ENCODE measurements at places on chromosomes 7 and 10.

- DNase-seq: no peak
These were observed 30.3 kb upstream of the KBTBD2 start for GRCh38 chr7:32921896-32922295.

DNA sequence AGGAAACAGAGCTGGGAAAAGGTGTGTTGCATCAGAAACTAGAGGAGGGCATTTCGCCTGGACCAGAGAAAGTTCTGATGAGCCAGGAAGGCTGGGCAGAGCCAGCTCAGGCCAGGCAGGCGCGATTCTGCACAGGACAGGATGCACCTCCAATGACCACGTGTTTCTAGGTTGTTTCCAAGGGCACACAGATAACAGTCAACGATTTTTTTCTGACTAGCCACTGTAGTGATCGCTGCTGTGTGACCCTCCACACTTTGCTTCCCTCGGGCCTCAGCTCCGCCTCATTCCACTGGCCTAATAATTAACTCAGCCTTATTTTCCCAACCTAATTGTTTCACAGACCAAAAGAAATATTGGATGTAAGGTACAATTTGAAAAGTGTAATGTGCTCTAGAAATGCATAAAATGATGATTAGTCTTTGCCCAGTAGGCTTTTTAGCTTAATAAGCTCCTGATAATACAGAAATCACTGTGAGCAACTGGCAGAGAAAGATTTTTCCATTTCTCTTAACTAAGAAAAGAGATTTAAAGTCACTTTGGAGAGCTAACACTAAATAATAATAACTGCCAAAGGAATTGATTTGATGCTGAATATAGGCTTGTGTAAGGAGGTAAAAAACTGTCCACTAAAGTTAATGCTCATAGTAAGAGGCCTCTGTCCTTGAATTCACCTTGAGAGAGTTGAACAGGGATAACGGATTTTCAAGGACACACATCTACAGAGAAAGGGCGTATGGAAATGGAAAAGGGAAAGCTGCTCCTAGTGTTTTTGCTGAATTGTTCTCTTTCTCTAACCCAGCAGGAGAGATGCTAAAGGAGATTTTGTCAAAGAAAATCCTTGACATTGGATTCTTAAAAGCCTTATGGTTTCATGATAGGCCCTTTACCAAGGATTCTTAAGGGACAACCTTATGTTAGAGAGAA lies 291.0 kb upstream of the C7orf33 start:
- DNase-seq: no peak

- DNase-seq: no peak
These were observed 7.8 kb downstream of the RNF216 start for GRCh38 chr7:5773661-5774086.

GRCh38 chr10:90999512-91000172 lies 78.8 kb upstream of the ANKRD1 start:
- DNase-seq: no peak

- no peak for DNase-seq
These were observed 251.9 kb upstream of the PTER start for GRCh38 chr10:16184906-16185305.

DNA sequence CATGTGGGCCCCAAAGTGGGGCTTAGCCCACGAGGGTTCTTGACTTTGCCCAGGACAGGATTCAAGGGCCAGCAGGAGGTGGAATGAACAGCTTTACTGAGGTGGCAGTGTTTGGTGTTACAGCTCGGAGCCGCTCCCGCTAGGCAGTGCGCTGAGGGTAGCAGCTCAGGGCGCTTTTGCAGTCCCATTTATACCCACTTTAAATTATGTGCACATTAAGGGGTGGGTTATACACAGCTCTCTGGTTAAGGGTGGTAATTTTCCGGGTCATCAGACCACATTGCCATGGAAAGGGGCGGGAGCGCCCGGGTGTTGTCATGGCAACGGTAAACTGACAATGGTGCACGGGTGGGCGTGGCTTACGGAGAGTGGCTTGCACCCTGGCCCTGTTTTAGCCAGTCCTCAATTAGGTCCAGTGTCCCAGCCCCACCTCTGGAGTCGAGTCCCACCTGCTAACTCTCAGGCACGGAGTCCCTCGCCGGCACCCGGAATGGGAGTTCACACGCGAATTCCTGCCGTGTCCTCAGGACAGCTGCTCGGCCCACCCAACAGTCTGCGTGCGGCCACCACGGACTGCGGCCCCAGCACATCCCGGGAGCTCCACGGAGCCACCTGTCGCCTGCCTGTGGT lies 58.2 kb upstream of the PDGFA start:
- DNase-seq: peak; percentile 47

All from retina (tissue), 1 donor.